HFF-Myc (cell line): ENCODE measurements at places on chromosomes 16 and 17.

DNA sequence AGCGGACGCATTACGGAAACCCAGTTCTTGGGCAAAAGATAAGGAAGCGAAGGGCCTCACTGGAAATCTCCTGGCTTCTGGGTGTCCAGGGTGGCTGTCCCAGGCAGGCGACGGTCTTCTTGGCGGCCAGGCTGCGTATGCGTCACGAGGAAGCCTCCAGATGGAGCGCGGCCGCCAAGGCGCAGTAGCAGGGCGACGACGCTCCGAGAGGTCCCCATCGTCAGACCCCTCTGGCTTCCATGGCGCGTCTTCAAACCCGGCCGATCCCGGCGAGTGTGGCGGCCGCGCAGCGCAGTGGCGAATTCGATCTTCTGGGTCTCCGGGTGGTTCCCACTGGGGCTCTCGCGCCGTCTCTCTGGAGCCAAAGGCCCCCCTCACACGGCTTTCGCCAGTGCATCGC is 13.8 kb upstream of the ANKRD40CL start:
- no peak for DNase-seq

GRCh38 chr16:85584267-85584666 is 28.9 kb upstream of the GSE1 start:
- no peak for DNase-seq

- DNase-seq = no peak
These were observed 4.0 kb downstream of the TMEM170A start for GRCh38 chr16:75460446-75460845.

DNA sequence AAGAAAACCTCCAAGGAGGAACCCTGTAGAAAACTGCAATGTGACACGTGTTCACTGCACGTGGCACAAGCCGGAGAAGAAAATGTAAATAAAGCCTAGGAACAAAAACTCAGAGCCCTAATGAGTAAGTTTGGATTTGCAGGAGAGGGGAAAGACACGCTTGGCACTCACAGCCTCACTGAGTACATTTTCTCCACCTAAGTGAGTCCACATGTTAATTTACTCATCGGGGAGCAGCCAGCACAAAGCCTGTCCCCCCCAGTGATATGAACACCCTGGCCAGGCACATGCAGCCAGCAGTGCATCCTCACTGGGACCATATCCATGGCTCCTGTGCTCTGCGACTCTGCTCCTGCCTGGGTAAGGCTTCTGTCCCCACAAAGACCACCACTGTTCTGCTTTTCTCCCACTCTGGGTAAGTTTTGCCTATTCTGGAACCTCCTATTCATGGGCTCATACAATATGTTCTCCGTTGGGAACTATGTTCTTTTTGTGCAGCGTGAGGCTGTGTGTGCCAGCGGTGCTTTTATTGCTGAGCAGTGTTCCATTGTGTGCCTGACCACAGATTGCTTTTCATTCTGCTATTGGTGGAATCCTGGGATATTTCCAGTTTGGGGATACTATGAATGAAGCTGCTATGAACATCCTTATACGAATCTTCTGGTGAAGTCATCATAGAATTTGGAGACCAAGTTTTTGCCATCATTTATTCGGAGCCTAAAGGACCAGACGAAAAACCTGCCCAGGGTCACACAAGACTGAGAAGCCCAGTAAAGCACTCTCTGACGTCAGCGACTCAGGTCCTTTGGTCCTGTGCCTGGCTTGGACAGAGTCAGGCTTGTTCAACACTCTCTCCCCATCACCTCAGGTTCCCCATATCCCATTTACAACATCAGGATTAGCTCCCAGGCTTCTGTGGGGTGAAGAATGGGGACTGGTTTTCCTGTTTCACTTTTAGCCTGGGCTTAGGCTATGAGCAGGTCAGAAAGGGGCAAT is 53.3 kb downstream of the RNF112 start:
- no peak for DNase-seq

- DNase-seq = no peak
These were observed 53.5 kb downstream of the TNFRSF13B start for GRCh38 chr17:16918443-16918842.

DNA sequence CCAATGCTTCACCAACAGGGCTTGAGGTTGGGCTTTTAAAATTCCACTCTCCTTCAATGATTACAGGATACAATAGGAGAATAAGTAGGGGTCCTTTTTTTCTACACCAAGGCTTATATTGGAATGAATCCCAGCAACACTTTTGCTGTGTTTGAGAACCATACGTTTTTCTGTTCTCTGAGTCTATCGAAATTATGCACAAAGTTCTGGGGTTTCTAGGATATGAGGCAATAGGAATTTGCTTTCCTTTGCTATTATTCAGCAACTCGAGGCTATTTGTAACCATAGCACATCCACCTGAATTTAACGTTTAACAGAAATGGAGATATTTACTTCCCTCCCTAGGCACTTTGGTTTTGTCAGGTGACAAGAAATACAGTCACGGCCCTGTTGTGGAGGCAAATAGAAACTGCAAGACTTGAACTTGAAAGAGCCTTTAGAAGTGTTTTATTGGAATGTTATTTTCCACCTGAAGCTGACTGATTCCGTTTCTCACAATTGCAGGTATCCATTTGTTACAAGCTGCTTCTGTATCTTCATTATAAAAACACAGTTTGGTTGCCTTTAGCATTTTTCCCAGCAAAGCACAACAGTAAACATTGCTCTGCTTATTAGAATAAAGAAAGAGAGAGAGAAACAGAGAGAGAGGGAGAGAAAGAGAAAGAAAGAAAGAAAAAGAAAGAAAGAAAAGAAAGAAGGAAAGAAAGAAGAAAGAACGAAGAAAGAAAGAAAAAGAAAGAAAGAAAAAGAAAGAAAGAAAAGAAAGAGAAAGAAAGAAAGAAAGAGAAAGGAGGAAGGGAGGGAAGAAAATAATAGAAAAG is 109.6 kb downstream of the HS3ST3A1 start:
- no peak for DNase-seq
